ENCODE measurements at places on chromosomes 4 and X.
A peak's percentile ranks its signal among the peaks of the same experiment; 100 is the strongest.

DNA sequence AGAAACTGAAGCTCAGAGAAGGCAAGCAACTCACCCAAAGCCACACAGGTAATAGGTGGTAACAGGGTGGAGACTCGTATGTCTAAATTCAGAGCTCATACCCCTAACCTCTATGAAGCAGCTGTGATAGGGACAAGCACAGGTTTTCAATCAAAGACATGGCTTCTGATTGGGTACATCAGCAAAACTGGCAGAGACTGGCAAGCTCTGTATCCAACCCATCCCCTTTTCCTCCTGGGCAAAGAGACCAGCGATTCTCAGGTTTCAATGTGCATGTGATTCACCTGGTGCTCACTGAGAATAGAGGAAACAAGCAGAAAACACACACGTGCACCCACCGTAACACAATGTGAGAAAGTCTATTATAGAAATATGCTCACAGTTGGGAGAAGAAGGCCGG is 153.0 kb downstream of the SMIM20 start:
- DNase-seq = no peak

DNA sequence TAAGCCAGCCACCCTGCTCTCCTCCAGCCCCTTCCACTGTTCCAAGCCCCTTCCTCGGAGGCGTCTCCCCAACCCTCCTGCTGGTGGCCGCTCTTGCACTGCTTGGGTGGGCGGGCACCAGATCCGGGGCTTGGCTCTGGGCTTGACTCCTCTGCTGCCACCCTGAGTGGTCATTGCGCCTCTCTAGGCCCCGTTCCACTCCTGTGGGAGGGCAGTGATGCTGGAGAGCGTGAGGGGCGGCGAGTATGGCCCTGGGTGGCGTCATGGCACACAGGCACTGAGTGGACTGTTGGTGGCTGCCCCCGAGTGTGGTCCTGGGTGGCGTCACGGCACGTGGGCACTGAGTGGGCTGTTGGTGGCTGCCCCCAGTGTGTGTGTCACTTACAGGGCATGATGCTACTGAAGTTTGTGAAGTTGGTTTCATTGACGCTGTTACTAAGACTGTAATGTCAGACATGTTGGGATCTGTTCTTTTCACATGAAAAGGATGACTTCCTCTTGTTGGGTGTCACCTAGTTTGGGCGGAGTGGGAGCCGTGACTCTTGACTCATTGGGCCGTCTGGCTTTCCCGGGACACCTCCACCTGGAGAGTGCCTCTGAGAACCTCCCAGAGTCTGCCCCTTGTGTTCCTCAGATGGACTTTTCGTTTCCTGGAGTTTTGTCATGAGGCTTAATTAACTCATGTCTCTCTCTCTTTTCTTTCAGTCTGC is 55.9 kb upstream of the HGFAC start:
- DNase-seq = no peak

GRCh38 chr4:4980621-4981230 is 38.5 kb downstream of the CYTL1 start:
- DNase-seq = no peak

DNA sequence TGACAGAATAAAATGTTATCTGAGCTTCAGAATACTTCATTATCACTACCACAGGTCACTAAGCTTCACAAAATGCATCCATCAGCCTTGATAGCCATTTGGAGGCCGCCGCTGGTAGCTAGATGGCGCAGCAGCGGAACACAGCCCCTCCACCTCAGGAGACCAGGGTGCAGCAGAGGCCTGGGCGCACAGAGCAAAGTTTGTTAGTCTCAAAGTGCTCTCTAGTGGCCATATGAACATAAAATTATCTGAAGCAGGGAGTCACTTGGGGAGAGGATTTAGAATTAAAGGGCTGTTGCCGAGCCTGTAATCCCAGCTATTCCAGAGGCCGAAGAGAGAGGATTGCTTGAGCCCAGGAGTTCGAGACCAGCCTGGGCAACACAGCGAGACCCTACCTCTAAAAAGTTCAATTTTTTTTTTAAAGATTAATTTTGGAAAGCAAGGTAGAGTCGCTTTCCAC is 8.1 kb upstream of the DCTD start:
- DNase-seq = peak; percentile 25

DNA sequence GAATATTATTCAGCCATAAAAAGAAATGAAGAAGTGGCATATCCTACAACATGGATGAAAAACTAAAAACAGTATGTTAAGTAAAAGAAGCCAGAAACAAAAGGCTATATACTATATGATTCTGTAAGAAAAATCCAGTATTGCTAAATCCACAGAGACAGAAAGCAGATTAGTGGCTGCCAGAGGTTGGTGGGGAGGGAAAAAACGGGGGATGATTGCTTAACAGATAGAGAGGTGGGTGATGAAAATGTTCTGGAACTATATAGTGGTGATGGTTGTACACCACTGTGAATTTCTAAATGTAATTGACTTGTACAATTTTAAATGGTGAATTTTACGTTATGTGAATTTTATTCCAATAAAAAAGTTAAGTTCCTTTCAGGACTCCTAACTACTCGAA is 157.6 kb upstream of the SH3RF1 start:
- DNase-seq = no peak

GRCh38 chrX:20211261-20211786 is 55.4 kb downstream of the RPS6KA3 start:
- DNase-seq = no peak

DNA sequence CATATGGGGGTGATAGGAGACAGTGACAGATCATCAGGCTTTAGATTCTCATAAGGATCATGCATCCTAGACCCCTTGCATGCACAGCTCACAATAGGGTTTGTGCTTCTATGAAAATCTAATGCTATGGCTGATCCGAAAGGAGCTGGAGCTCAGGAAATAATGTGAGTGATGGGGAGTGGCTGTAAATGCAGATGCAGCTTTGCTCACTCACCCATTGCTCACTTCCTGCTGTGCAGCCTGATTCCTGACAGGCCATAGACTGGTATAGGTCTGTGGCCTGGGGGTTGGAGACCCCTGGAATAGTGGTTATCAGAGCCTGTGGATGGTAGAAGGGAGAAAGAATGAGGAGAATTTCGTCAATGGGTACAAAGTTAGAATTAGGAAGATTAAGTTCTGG is 2751.1 kb downstream of the ARAP2 start:
- DNase-seq = no peak

GRCh38 chr4:82529322-82529721 is 32.5 kb downstream of the TMEM150C start:
- no peak for DNase-seq

DNA sequence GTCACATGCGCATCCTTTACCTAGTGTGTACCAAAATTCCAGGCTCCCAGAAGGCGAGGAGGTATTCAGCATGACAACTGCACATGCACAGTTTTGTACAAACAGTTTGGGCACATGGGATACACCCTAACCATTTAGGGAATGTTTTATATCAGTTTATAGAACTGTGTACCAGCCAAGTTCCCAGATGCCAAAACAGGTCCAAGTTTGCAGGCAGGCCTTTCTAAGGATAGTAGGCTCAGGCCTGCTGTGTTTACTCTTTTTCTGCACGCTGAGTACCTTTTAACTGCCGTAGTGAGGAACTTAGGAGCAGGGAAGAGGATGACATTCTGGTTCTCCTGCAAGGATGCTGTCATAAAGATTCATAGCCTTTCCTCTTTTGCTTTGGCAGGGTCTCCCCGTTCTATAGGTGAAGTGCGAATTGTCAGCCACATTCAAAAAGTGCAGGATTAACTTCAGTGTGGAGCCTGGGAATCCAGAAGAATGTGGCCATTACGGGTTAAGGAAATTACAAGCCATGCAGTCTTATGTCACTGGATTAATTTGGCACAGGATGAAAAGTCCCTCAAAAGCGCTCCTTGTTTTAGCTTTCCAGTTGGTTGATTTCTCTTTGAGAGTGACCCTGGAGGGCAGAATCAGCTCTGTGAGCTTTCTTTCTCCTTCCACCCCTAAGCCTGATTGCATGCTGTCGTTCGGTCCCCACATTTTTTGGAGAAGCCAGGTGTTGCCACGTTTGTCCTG is 259.8 kb downstream of the ARHGAP10 start:
- no peak for DNase-seq

DNA sequence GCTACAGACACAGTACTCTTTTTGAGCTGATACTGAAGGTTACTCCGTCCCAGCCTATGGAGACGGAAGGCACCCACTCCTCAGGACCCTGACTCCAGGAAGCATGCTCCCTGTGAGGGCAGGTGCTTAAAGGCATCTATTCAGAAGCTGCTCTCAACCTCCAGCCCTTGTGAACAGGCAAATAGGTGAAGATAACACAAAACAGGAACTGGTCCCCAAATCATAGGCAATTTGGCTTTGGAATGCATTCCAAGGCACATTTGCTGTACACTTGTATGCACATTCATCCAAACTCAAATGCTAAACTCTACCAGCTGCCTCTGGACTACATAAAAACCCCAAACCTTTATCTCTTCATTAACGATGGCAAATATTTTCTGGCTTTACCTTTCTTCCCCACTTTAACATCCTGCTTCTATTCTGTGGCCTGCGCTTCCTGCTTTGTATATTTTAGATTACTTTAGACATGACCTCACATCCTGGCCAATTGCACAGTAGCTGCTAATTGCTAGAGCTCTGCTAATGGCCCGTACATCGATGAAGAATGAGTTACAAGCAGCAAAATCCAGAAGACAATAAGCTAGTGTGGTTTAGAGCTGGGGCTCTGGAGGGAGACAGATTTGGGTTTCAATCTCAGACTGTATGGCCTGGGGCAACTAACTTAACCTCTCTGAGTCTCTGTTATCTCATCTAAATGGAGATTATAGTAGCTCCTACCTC is 3.2 kb downstream of the SEL1L3 start:
- DNase-seq = no peak

DNA sequence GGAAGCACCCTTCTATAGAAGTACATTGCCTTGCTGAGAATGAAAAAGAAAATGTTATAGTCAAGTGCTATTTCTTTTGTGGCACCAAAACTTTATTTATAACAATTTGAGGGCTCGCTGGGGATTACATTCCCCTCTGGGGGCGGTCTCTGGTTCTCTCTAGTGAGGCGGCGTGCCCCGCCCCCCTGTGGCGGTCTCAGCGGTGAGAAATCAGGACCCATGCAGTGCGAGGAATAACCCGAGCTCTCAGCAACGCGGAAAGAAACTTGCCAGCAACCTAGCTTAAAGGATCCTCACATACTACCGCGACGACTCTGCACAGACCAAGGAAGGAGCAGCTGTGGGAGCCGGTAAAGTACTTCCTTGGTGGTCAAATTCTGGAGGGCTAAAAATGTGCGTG is 83.4 kb upstream of the SHISA3 start:
- no peak for DNase-seq

DNA sequence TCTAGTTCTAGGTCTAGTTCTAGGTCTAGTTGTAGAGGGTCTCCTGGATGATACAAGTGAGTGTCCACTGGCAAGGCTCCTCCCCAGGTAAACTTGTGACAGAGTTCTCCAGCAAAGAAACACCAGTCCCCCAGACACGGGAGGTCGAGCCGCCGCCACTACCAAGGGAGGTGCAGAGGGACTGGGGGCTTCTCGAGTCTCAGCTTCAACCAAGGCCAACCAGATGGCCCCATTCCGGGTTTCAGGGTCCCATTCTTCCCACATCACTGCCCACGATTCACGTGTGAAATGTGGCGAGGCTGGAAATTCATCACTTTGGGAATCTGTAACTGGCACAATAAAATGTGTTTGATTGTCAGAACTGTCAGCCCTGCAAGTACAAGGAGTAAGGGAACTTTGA is 37.5 kb downstream of the TKTL1 start:
- no peak for DNase-seq

GRCh38 chr4:21827575-21827974 is 121.0 kb downstream of the KCNIP4 start:
- no peak for DNase-seq

- DNase-seq = no peak
These were observed 24.4 kb downstream of the DGAT2L6 start for GRCh38 chrX:70201732-70202131.

GRCh38 chrX:100643956-100644860 is at the start of gene SRPX2:
SRPX2 (plus strand) TSS chrX:100644199; CDS start chrX:100646323, 2,124 bp downstream.
- DNase-seq = no peak

DNA sequence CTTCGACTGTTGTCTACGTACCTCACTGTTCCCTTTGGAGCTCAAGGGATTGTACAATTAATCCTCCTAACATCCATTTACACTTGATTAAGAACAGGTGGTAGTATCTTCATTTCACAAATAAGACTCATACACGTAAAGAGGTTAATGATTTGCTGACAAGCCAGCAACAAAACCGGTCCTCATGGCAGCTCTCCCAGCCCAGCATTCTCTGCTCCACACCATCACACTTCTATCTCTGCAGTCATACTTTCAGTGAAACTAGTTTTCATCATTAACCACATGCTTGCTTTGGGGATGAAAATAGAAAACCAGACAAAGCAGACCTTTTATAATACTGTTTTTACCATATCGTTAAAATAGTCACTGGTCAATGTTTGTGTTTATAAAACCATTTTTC is 28.7 kb upstream of the CASK start:
- no peak for DNase-seq

GRCh38 chr4:86919561-86920223 is 15.1 kb upstream of the AFF1 start:
- DNase-seq = no peak

DNA sequence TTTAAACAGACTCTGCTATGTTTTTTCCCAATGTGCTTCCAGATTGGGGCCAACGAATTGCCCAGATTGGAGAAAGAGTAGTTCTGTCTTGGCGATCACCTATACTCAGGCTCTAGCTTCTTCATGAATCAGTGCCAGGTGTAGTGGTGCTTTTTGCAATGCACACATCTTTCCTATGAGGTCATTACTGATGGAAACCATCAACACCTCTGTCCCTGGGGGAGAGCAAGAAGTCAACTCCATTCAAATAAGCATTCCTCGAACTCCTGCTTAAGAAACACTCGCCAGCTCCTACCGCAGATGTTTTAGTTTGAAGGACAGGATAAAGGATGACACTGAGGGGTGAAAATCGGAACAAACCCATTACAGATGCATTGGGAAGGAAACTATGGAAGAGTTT is 156.5 kb upstream of the DKK2 start:
- DNase-seq = no peak

DNA sequence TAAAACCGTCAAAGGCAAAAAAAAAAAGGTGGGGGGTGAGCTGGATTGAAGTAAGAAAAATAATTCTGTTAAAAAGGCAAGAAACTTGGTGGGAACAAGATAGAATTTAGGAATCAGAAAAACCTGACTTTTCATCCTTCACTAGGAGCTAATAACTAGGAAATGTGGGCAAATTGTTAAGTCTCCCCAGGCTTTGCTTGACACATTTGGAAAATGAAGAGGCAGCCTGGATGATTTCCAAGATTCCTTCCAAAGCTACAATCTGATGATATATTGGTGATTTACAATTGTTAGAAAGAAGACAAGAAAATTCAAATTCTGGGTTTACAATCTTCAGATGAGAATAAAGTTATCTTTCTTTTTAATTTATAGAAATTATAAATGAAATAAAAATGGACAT is 1062.5 kb downstream of the ADGRL3 start:
- DNase-seq = no peak

DNA sequence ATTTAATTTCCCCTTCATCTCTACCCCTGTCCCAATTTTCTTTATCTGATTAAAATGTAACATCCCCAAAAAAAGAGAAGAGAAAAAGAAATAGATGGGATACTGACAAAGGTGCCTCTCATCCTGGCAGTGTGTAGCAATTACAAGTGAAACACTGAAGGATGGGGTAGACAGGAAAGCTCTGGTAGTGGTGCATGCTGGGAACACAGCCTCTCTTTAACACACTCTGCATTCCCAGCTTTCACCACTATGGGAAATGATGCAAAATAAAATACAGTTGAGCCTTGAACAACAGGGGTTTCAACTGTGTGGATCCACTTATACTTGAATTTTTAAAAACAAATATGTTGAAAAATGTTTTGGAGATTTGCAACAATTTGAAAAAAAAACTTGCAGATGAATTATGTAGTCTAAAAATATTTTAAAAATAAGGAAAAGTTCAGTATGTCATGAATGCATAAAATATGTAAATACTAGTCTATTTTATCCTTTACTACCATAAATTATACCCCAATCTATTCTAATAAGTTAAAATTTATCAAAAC is 239.2 kb upstream of the DDX53 start:
- no peak for DNase-seq
